ENCODE measurements at places on chromosomes 6 and 20. TPM values are rescaled to one million over a fixed set of nuclear protein-coding genes. Genes with fewer than 3 reads are reported as not detected.

TUBB2B gene
- 80.7 TPM for total RNA-seq

DNA sequence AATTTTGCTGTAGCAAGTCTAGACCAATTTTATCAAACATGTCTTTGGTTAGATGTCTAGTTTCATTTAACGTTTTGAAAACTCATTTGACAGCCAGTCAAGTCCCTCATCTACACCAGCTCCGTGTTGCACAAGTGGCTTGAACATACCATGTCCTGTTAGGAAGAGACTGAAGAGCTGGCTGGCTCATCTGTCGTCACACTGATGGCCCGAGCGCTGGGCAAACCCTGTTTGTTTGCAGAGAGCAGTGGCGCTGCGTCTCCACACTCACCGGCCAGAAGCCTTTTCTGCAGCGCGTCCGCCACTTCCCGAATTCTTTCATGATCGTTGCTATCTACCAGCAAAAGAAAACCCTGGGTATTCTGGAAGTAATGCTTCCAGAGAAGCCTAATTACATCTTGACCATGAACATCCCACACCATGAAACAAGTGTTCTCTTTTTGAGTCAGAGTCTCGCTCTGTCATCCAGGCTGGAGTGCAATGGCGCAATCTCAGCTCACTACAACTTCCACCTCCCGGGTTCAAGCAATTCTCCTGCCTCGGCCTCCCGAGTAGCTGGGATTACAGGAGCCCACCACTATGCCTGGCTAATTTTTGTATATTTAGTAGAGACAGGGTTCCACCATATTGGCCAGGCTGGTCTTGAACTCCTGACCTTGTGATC, 10.7 kb upstream of the TCFL5 start:
- no peak overlapping the region for H3K27ac ChIP-seq
- peaks cover 6% of the 10 kb centered on the region for H3K4me1 ChIP-seq
- no peaks in the 10 kb centered on the region for H3K27me3 ChIP-seq
- DNase-seq: no peak
- H3K36me3 ChIP-seq: no peaks in the 10 kb centered on the region

DNA sequence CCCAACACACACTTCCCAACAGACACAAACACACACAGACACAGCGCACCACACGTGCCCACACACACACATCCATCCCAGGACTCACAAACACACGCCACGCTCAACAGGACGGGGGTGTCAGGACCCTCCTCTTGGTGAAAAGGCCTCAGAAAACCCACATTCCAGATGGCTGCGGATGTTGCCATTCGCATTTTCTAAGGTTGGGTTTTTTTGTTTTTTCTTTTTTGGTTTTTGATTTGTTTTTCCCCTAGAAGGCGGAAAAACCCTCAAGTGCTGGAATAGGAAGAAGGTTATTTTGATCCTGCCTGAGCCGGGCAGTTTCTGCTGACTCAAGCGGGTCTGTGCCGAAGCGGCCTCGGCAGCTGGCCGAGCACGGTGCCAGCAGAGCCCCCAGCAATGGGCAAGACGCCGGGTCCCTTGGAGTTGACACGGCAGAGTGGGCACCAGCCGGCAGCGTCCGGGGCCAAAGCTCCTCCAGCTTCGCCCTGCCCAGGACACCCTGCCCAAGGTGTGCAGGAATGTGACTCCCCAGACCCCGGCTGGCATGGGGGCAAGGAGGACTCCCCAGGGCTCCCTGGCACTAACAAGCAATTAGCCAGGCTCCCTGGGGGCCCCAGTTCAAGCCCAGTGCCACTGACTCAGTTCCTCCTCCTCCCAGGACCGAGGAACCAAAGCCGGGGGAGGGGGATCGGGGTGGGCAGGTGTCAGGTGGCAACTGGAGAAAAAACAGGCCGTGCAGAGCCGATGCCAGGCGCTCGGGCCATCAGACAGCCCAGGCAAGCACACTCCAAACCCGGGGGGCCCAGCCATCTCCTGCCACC, 40.9 kb upstream of the ZBP1 start:
- no peaks in the 10 kb centered on the region for H3K36me3 ChIP-seq
- DNase-seq: peak; percentile 20
- H3K27ac ChIP-seq: peak overlapping the region; percentile 38
- H3K4me1 ChIP-seq: peaks cover 8% of the 10 kb centered on the region
- no peaks in the 10 kb centered on the region for H3K27me3 ChIP-seq

- no peaks in the 10 kb centered on the region for H3K36me3 ChIP-seq
- no peak for DNase-seq
- H3K27me3 ChIP-seq: no peaks in the 10 kb centered on the region
- H3K4me1 ChIP-seq: no peaks in the 10 kb centered on the region
These were observed 61.1 kb downstream of the TMEM170B start for GRCh38 chr6:11598687-11599086.

GRCh38 chr20:53889411-53890148, 180.8 kb downstream of the BCAS1 start:
- DNase-seq: no peak
- no peaks in the 10 kb centered on the region for H3K36me3 ChIP-seq
- no peaks in the 10 kb centered on the region for H3K4me1 ChIP-seq
